ENCODE measurements at places on chromosomes 6 and 20.

DNA sequence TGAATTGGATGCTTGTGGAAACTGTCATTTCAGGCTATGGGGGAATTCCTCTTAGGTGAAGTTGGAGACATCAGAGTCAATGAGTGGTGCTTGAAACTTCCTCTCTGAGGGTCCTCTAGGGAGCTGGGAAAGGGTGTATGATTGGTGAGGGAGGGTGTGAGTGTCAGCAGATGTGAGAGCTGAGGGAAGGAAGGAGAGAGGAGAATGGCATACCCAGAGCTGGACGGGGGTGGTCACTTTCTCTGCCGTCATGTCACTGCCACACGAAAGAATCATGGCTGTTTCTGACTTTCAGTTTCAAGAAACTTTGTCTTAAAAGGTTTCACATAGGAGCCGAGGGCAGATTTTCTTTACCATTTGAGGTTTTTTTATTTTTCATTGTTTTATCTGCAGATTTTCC lies 50.3 kb downstream of the DEK start:
- no peak for DNase-seq

- DNase-seq, result no peak
Observed at GRCh38 chr20:9059931-9060330, 9.0 kb upstream of the PLCB4 start.

GRCh38 chr20:44702776-44703175 lies 12.4 kb upstream of the CCN5 start:
- peak; percentile 92 for DNase-seq

GRCh38 chr6:148888856-148889255 lies 142.0 kb downstream of the UST start:
- no peak for DNase-seq

GRCh38 chr6:146305092-146305491 lies 238.5 kb upstream of the RAB32 start:
- no peak for DNase-seq

GRCh38 chr6:19415605-19416326 lies 421.4 kb upstream of the ID4 start:
- DNase-seq, result peak; percentile 50

DNA sequence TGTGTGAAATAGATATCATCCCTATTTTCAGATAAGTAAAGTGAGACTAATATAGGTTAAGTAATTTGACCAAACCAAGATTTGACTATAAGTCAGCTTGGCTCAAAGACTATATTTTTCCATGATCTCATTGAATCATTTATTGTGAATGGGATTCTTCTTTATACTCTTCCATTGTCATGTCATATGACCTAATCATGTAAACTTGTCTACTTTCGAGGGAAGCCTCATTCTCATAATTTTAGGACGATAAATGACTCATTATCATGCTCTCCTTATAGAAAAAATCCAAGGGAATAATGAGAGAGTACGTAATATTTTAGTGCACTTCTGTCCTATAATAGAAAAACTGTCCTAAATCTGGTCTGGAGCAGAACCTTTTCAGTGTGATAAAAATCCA lies 40.9 kb upstream of the CCN6 start:
- no peak for DNase-seq

GRCh38 chr20:56247954-56248782 lies at the start of gene MC3R:
Gene MC3R (plus strand): TSS chr20:56248732. CDS start chr20:56248844, 112 bp downstream.
- peak; percentile 58 for DNase-seq
